ENCODE measurements at places on chromosomes 11 and 22.

- no peak for DNase-seq
Observed at GRCh38 chr11:70707821-70708220, 309.5 kb downstream of the CTTN start.

- no peak for DNase-seq
Observed at GRCh38 chr11:57340039-57340615, 2.0 kb downstream of the P2RX3 start.

GRCh38 chr11:77074626-77075221, 8.0 kb downstream of the CAPN5 start:
- DNase-seq, result no peak

GRCh38 chr11:121328176-121328966, 35.8 kb downstream of the SC5D start:
- no peak for DNase-seq

DNA sequence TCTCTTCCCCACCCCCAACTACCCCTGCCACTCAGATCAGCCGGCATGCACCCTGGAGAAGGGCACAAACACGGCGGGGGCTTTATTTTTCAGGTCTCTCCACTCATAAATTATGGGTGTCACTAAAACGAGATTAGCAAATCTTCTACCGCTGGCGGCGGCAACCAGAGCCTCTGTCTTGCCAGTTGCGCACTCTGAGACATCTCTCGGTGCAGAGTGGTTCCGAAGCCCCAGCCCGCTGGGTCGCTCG, 125.3 kb upstream of the C11orf58 start:
- no peak for DNase-seq

DNA sequence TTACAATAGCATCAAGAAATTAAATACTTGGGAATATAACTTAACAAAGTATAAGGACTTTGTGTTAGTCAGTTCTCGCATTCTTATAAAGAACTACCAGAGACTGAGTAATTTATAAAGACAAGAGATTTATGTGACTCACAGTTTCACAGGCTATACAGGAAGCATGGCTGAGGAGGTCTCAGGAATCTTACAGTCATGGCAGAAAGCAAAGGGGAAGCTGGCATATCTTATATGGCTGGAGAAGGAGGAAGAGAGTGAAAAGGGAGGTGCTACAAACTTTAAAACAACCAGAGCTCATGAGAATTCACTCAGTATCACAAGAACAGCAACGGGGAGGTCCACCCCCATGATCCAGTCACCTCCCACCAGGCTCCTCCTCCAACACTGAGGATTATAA, 32.0 kb upstream of the CCDC134 start:
- DNase-seq, result peak; percentile 24

DNA sequence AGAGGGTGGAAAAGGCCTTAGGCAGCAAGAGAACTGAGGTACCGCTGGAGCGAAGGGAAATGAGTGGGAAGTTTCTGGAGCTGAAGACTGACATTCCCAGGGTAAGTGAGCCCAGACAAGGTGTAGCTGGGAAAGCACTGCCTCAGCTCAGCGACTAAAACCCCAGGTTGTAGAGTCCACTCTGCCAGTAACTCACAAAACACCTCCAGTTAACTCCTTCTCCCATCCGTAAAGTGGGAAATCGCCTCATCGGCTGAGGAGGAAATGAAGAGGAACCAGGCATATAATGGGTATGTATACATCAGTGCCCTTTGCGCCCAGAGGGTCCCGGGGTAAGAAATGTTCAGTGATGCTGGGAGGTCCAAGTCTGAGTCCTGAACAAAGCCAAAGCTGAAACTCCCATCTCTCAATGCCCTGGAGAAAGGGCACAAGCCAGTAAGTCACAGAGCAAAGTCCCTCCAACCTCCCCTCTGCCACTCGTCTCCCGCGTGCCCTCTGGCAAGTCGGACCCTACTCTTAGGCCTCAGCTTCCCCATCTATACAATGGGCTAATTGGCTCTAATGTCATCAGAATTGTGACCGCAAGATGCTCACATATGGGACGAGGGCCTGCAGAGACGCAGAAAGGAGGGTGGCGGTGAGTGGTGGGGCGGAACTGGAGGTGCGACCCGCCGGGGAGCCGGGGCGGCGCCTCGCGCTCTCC, 588 bp downstream of the VPS37C start:
- no peak for DNase-seq

- DNase-seq, result no peak
Observed at GRCh38 chr22:17229991-17230630, 10.9 kb upstream of the ADA2 start.

GRCh38 chr11:1237128-1237580, 14.3 kb downstream of the MUC5B start:
- no peak for DNase-seq

- no peak for DNase-seq
Observed at GRCh38 chr22:20405931-20406685, 12.2 kb downstream of the ZNF74 start.

DNA sequence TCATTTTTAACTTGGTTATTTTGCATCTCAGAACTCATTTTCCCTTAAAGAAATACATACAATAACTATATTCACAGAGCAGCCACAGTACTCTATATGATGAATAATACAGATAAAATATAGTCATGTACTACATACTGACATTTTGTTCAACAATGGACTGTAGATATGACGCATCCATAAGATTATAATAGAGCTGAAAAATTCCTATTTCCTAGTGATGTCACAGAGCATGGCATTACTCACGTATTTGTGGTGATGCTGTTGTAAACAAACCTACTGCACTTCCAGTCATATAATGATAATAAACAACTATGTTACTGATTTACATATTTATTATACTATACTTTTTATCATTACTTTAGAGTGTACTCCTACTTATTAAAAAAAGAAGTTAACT, 38.7 kb downstream of the NARS2 start:
- peak; percentile 31 for DNase-seq

- DNase-seq, result no peak
Observed at GRCh38 chr11:112016765-112017376, 8.3 kb upstream of the DLAT start.

DNA sequence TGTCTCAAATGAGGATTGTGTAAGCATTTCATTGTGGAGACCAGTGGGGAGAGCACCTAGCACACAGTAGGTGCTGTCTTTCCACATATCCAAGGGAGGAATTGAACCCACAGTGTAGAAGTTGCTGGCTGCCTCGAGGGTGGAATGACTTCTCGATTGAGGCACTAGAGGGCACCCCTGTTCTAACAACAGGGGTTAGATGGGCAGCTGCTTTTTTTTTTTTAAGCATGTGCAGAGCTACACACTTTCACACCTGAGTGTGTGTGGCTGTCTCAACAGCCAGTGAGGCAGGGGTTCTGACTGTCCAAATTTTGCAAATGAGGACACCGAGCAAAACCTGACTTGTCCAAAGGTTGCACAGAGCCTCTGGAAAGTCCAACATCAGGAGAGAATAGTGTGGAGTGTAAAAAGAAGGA, 118.2 kb upstream of the CRYBB3 start:
- DNase-seq, result no peak

- DNase-seq, result no peak
Observed at GRCh38 chr11:58745705-58746364, 14.1 kb upstream of the GLYAT start.

GRCh38 chr11:2136952-2137201, 2.3 kb downstream of the IGF2 start:
- no peak for DNase-seq

DNA sequence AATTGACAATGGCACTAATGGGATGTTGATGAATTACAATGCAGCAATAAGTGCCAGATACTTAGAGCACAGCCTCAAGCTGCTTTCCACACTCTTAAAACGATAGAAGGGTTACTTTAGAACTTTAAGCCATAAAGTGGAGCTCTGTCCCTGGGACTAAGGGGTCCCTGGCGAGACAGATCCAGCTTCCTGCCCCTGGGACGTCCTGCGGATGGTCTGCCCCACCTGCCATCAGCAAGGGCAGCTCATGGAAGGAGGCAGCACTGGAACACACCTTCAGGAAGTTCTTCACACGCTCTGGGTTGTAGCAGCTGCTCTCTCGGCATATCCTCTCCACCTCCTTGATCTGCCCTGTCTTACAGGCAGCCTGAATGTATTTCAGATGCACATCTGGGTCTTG, 45.1 kb upstream of the SLC25A1 start:
- DNase-seq, result no peak

DNA sequence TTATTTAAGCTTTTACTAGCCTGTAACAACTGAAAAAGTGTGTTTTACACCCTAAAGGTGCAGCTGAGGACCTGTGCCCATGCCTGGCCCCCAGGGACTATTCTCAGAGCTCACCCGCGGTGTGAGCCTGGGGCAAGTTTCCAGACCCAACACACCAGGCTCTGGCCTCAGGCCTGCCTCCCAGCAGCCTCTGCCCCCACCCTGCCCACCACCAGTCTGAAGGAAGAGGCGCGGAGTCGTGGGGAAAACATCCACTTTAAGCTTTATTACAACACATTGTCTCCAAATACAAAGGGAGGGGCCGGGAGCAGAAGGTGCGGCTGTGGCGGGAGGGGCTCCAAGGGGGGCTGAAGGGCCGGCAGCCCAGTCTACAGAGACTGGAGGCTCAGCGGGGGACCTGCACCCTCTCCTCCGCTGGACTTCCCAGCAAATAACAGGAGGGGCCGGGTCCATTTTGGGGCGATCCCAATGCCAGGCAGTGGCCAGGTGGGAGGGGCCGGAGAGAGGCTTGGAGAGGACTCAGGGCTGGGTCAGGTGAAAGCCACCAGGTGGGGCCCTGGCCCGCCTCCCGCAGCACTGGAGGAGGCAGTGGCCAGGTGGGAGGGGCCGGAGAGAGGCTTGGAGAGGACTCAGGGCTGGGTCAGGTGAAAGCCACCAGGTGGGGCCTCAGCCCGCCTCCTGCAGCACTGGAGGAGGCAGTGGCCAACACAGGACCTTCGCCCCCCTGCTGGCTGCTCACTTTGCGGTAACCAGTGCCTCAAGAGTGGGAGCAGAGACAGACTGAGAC, 18.1 kb downstream of the DUSP8 start:
- no peak for DNase-seq

GRCh38 chr22:16963189-16963945, 44.7 kb downstream of the GAB4 start:
- no peak for DNase-seq

- no peak for DNase-seq
Observed at GRCh38 chr11:113723787-113724186, 17.7 kb upstream of the TMPRSS5 start.

- no peak for DNase-seq
Observed at GRCh38 chr22:47174096-47174495, 411.6 kb downstream of the TBC1D22A start.

DNA sequence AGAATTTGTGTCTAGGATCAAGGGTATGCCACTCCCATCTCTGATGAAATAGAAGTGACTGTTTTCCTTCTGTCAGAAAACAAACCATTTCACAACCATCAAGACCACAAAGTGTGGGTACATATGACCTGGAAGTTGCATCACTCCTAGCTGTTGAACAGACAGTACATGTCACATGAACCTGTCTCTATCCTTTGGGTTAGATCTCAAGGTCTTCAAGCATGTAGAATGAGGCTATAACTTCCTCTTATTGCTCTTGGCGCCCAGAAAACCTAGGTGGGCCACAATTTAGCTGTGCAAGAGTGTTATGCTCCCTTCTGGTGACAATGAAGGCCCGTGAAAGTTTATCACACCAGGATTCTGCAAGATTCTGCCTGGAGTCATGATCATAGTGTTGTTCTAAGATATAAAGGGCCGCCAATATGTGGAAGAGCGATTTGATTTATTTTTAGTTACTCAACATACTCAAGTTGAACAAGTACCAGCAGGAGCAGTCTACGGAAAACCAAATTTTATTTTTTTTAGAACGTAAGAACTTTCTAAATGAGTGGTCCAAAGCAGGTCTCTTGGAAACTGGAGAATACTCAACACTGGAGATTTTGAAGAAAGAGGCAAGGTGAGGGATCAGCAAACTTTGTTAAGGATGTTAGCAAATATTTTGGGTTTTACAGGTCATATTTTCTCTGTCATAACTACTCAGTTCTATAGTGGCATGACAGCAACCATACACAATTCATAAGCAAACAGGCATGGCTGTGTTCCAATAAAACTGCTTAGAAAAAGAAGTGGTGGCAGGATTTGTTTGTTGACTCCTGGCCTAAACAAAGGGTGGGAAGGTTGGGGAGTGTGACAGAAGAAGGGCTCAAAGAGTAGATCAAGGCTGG, 101.8 kb downstream of the USP35 start:
- peak; percentile 13 for DNase-seq

DNA sequence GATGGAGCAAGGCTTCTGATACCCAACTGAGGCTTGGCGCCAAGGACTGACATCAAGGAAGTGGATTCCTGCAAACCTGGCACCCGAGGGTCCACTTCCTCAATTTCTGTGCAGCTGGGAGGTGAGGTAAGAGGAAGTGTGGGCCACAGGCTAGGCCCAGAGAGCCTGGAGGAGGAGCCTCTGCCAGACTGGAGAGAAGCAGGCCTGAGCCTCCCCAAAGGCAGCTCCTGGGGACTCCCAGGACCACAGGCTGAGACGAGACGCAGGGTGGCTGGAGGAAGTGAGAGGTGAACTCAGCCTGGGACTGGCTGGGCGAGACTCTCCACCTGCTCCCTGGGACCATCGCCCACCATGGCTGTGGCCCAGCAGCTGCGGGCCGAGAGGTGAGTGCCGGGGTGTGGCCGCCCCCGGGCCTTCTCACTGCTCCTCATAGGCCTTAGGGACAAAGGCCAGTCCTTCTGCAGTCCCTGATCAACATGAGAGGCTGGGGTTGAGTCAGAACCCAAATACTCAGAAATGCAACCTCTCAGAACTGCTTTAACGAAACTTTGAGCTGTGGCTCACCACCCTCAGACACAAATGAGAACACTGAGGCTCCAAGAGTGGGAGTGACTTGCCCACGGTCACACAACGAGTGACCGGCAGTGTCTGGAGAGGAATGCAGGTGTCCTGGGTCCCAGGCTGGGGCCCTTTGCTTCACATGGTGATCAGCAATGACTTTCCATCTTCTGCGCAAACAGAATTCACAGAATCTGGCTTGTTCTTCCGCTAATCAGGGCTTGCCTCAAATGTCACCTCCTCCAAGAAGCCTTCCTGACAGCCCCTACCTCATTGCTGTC, at the start of gene NCF4:
NCF4 (plus strand) TSS at position 186 of the 839 bp plus-strand sequence; CDS start at position 352, 166 bp downstream.
- no peak for DNase-seq

- no peak for DNase-seq
Observed at GRCh38 chr11:75431533-75432525, 1.2 kb downstream of the KLHL35 start.

- no peak for DNase-seq
Observed at GRCh38 chr11:64656862-64657261, 65.8 kb downstream of the SLC22A12 start.

- no peak for DNase-seq
Observed at GRCh38 chr22:20424932-20425565, 12.6 kb downstream of the SCARF2 start.
